ENCODE measurements at places on chromosomes 13 and 19. TPM values are rescaled to one million over a fixed set of nuclear protein-coding genes. Genes with fewer than 3 reads are reported as not detected.

Gene SHISA7
- not detected for total RNA-seq

Gene RDH8
- not detected for total RNA-seq

Gene VRK3
- 72.0 TPM for total RNA-seq

Gene CILP2
- 0.17 TPM for total RNA-seq

Gene RASAL3
- 130 TPM for total RNA-seq

Gene BCAM
- not detected for total RNA-seq

Gene UBE2L5
- not detected for total RNA-seq

Gene NOVA2
- 0.18 TPM for total RNA-seq

Gene ANKRD24
- total RNA-seq = 1.0 TPM

Gene SERP2
- not detected for total RNA-seq

Gene POSTN
- not detected for total RNA-seq

Gene SPIB
- total RNA-seq = 0.53 TPM

Gene IL11
- 0.29 TPM for total RNA-seq

Gene ACP5
- total RNA-seq = 24.9 TPM

Gene IGFL2
- not detected for total RNA-seq

Gene FCAR
- not detected for total RNA-seq

Gene CBY2
- not detected for total RNA-seq

Gene CGB3
- total RNA-seq = not detected

Gene CPT1C
- 1.6 TPM for total RNA-seq

Gene LGI4
- 1.0 TPM for total RNA-seq

Gene FFAR3
- total RNA-seq = not detected

Gene GRIN2D
- 0.05 TPM for total RNA-seq

Gene PSG3
- total RNA-seq = not detected

Gene CYP2B6
- not detected for total RNA-seq

Gene MUC16
- total RNA-seq = not detected

Gene NKPD1
- total RNA-seq = 0.24 TPM

Gene TMEM272
- total RNA-seq = 3.2 TPM

Gene PLPP2
- total RNA-seq = 0.29 TPM

Gene SIGLEC12
- total RNA-seq = not detected

Gene FCGBP
- total RNA-seq = 4.8 TPM

Gene TRAPPC6A
- 97.9 TPM for total RNA-seq

Gene THSD8
- total RNA-seq = 12.6 TPM

Gene KCTD12
- 10.0 TPM for total RNA-seq

Gene ADM5
- 5.3 TPM for total RNA-seq

Gene POU2F2
- total RNA-seq = 24.0 TPM

Gene CYP2F1
- total RNA-seq = not detected

Gene PSG2
- not detected for total RNA-seq

Gene KLK6
- total RNA-seq = not detected

Gene ZNF229
- 0.67 TPM for total RNA-seq

Gene TTC9B
- total RNA-seq = not detected

Gene TLE6
- total RNA-seq = 2.1 TPM

Gene ZNF417
- total RNA-seq = 24.9 TPM

Gene SMAD9
- total RNA-seq = 0.08 TPM

Gene DHDH
- total RNA-seq = 1.8 TPM

Gene ZNF865
- 16.1 TPM for total RNA-seq

Gene CLEC17A
- total RNA-seq = not detected

Gene LRRC25
- 0.10 TPM for total RNA-seq
